Stimulated activated CD4-positive, alpha-beta T cell treated with anti-CD3 and anti-CD28 coated beads, Interleukin-12 subunit alpha, Interleukin-12 subunit beta, amount 100 ng/mL, for 48 hours (primary cell): ENCODE measurements at places on chromosomes 2 and 18.
A peak's percentile ranks its signal among the peaks of the same experiment; 100 is the strongest.

- no peak for DNase-seq
These were observed 108.2 kb downstream of the HAUS1 start for GRCh38 chr18:46212398-46212797.

DNA sequence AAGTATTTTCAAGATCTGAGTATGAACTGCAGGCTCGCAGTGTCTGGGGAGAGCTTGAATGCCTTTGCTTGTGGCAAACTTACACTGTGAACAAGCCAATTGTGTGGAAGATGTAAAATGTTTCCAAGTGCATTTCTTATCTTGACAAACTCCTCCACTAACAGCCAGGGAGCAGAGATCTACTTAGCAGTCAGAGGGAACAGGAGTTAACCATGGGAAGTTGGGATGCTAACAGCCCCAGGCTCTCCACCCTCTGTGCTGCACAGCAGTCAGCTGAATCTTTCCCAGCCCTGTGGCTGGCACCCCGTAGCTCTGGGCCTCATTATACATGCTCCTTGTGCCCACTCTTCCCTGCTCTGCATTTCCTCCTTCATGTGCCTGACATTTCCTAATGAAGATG is 450.2 kb downstream of the TSN start:
- DNase-seq = no peak

DNA sequence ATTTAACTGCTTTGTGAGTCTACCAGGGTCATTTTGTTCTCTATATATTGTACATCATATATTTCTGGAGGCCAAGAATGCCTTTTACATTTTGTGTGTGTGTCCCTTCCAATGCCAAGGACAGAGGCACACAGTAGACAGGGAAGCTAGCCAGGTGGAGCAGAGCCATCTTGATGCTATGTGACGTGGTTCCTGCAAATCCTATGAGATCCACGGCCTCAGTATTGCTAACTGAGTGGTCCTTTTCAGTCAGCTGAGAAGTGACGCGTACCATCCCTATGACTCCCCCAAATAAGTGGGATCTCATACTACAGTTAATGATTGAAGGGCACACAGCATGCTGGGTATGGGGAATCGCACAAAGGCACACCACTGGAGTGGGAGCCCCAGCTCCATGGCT is 27.3 kb downstream of the CCDC141 start:
- no peak for DNase-seq

- peak; percentile 3 for DNase-seq
These were observed 57.5 kb downstream of the ZRANB3 start for GRCh38 chr2:135473567-135473966.

GRCh38 chr2:127661072-127661649 is 14.2 kb downstream of the LIMS2 start:
- no peak for DNase-seq

GRCh38 chr2:29117636-29118303 is 2.6 kb downstream of the CLIP4 start:
- no peak for DNase-seq

DNA sequence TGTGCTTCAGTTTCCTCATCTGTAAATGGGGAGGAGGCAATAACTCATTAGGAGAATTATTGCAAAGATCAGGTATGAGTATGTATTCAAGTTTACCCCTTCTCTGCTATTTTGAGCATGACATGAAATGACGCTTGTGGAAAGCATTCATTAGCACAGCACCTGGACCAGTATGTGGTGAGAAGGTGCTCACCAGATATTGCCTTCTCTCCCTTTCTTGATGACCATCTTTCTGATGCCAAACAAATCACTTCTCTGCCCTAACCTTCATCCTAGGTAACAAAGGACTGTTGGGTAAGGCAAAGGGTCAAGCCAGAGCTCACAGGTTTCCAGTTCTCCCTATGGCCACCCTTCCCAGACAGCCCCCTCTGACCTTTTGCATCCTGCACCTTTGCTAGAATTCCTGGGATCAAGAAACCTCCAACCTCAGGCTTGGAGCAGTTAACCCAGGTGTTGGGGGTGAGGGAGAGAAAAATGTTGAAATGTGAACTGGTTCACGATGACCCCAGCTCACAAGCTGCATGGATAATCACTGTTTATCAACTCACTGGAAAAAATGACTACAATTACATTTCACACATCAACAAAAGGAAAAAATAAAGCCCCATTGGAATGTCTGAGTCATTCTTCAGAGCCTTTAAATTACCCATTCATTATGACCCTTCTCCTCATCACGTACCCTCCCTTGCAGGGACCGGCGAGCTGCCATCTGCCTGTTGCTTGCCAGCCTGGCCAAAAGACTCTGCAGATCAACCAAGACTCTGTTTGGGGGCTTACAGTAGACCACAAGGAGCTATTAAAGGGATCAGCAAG is 41.6 kb downstream of the LBH start:
- DNase-seq = peak; percentile 32

DNA sequence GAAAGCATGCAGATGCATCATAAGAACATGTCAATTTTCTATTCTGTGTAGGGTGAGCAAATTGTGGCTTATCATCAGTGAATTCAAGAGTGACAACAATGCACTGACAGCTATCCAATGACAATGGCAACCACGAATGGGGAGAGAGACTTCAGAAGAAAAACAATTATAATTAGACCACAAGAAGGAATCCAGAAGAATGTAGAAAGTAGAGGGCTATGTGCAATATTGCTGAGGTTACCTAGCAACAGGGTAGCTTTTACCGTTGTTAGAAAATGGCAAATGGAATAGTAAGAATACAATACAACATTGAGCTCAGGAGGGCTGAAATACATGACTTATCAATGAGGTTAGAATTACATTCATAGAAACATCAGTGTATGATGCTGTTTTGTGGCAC is 71.1 kb upstream of the SESTD1 start:
- no peak for DNase-seq

DNA sequence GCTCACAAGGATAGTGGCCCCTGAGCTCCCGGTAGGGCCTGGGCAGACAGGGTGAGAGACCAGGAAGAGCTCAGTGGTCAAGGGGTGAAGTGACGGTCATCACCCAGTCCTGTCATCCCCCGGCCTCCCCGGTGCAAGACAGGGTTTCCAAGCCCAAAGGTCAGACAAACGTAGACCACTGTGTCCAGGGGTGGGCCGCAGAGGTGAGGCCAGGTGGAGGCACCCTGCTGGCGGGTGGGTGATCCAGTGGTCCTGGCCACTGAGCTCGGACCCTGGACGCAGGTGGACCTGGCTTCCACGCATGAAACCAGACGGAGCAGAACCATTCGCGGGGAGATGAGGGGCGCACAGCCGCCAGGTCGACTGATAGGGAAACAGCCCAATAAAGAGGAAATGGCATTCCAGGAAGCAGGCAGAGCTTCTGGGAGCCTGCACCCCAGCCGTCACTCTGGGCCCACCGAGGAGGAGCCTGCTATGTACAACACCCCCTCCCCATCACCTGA is 14.4 kb upstream of the SNED1 start:
- no peak for DNase-seq

DNA sequence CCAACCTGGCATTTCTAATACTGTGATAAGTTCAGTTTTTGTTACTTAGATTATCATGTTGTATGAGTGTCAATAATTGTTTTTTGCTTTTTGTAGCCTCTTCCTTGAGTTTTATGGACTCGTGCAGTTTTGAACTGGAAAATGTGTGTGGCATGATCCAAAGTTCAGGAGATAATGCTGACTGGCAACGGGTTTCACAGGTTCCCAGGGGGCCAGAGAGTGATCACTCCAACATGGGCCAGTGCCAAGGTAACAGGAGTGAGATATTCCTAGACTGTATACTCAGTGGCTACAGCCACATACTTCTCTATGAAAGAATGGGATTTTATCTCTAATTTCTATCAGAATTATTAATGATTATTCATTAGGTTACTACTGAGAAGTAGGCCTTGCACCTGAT is 18.2 kb downstream of the MEP1B start:
- no peak for DNase-seq

GRCh38 chr18:6004683-6005082 is 109.4 kb upstream of the TMEM200C start:
- peak; percentile 6 for DNase-seq

GRCh38 chr18:29259838-29260237 is 1082.9 kb upstream of the CDH2 start:
- no peak for DNase-seq

DNA sequence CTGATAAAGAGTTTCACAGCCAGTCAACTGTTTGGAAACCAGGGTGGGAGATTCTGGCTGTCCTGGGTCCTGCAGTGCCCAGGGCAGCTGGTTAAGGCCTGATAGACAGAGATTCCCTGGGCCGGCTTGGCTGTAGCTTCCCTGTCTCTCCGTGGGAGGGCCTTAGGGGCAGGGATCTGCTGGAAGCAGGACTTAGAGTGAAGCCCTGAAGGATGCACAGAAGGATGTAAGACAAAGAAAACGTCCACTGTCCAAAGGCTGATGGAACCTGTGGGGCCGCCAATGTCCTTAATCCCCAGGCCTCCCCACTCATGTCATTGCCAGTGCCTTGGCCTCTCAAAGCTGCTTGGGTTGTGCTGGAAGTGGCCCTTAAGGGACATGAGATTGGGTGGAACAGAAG is 33.0 kb downstream of the MROH2A start:
- no peak for DNase-seq

- DNase-seq = no peak
These were observed 102.2 kb upstream of the ASB18 start for GRCh38 chr2:236366397-236366796.

DNA sequence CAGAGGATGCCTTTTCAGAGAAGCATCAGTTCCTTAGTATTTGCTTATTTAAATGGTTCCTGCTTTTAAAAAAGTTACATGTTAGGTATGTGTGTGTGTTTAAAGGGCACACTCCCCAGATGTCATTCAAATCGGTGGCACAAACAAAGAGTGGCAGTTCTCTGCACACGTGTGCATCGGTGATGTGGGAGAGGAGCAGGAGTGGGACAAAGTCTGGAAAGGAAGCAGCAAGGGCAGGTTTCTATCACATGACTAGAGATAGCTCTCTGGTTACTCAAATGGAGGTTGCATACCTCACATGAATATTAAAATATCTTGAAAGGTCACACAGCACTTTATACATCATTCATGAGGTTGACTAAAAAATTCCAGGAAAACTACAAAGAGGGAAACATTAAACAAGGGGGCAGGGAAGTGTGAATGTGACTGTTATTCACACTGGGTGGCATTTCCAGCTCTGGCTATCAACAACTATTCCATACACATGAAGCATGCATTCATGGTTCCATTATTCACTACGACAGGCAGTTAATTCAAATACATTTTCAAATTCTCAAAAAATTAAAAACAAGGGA is 64.7 kb downstream of the SEPTIN10 start:
- DNase-seq = no peak

DNA sequence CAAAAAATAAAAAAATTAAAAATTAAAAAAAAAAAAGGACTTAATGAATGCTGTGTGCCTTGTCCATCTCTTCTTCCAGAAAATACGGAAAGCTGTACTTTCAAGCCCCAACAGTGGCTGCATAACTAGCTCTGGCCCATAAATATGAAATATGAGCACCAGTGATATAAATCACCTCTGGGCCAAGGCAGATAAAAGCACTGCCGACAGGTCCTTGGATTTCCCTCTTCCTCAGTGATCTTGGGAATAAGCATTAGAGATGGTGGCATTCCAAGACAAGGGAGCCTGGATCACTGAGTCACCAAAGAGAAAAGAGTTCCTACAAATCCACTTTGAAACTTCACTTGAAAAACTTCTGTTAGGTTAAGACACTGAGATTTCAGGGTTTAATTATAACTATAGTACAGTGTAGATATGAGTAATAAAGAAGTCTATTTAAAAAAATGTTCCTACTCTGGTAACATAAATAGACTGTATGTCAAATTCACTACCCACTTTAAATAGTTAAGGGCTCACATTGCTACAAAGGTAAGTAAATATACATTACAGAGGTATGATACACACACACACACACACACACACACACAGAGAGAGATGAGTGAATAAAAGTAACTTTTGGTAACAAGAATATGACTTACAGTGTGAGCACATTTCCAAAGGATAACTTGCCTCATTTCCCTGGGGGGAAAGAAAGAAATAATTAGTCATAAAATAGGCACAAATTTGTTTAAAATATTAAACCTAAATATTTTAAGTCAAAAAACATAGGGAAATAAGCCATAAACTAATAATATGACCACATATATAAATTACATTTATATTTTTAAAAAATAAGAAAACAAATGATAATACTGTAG is 35.6 kb downstream of the PPP3R1 start:
- DNase-seq = no peak

DNA sequence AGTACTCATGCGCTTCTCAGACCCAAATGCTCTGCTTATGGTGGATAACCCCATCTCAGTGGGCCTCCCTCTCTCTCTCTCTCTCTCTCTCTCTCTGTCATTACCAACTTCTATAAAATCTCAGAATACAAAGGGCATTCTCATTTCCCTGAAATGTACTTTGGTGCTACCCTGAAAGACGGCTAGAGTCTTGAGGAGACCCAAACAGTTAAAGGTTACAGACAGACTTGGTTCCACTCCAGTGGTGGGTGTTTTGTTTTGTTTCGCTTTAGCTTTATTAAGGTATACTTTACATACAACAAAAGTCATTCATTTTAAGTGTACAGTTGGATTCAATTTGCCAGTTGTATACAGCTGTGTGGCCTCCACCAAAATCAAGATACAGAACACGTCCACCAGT is 60.9 kb downstream of the BCL11A start:
- no peak for DNase-seq

GRCh38 chr2:175627405-175627804 is 374.7 kb downstream of the LNPK start:
- no peak for DNase-seq

GRCh38 chr2:216404010-216404618 is 8.2 kb upstream of the SMARCAL1 start:
- peak; percentile 33 for DNase-seq

DNA sequence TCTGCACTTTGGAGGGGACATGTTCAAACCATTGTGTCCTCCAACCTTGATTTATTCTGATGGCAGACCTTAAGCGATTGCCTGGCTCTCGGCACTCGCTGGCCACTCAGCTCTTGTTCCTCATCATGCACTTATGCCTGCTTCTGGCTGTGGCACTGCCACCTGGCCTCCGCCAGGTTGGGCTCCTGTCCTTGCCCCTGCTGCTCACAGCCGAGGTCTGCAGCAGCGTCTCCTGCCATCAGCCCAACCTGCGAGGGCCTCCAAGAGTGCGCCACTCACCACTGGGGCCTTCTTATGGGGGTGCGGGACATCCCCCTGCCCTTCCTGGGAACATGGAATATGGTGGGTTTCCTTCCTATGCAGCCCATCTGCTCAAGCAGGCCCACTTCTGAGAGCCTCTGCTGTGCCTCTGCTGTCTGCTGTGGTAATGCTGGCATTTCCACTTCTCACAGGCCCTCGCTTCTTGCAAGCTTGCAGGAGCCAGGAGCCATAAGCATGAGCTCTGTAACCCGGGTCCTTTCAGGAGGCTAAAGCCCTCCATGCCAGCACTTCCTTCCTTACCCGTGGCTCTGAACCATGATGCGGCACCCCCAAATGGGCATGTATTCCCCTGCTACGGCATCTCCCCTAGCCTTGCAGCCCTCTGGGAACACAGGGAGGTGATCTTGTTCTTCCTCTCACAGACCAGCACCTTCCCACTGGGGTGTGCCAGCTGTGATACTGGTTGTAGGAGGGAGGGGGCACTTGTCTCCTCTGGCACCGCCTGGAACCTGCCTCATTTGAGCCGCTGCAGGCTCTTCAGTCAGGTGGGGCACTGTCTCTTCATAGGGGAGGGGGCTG is 58.6 kb upstream of the HS6ST1 start:
- no peak for DNase-seq

- DNase-seq = no peak
These were observed 815.5 kb downstream of the EPHA4 start for GRCh38 chr2:220756653-220757052.
